ENCODE measurements at places on chromosomes 1 and 21.

DNA sequence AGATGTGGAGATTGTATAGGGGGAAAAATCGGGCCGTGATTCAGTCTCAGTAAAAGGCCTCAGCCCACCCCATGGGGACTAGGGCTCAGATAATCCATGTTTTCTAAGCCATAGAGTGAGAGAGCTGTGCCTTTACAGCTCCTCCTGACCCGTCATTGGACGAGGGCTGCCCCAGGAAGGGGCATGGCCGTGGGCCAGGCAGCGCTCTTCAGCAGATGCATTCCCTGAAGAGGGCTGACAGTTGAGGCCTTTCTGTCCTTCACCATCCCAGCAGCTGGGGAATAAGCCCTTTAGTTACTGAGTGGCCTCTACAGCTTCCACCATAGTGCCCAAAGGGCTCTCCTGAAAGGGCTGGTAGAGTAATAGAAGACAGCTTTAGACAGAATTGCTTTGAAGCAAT lies 57.2 kb downstream of the ST3GAL3 start:
- DNase-seq: no peak

- no peak for DNase-seq
Observed at GRCh38 chr1:223102797-223103533, 40.1 kb downstream of the TLR5 start.

DNA sequence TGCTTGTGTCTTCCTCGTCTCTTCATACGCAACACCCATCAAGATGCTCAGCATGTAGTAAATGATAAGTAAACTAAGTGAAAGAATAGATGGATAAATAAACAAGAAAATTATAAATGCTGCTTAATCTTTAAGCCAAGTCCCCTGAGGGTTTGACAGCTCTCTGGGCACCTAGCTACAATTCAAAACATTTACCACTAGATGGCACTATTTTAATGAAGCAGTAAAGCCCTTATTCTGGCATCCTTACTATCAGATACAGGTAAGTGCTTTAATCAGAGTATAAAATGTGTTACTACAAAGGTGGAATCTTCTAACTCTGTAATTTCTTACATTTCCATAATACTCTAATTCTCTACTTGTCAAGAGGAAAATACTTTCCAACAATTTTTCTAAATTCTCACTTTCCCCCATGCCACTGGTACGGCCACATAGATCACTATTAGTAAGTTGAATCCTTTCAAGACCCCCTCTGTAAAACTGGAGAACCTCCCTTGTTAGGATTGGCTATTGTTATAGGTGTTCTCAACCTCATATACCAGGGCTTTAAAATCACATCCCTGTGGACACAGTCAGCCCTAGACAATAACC lies 137.8 kb downstream of the BARHL2 start:
- DNase-seq: no peak

GRCh38 chr1:42966688-42967612 lies 8.3 kb upstream of the SLC2A1 start:
- DNase-seq: peak; percentile 41

DNA sequence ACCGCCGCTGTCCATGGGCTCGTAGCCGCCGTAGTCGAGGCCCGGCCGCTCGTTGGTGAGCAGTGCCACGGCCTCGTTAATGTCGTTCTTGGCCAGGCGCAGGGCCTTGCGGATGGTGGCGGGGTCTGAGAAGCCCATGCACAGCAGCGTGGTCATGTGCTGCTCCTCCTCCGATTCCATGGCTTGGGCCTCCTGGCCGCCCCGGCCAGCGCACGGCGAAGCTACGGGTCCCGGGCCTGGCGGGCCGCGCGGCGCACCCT lies 300 bp downstream of the USP24 start:
- DNase-seq: no peak

DNA sequence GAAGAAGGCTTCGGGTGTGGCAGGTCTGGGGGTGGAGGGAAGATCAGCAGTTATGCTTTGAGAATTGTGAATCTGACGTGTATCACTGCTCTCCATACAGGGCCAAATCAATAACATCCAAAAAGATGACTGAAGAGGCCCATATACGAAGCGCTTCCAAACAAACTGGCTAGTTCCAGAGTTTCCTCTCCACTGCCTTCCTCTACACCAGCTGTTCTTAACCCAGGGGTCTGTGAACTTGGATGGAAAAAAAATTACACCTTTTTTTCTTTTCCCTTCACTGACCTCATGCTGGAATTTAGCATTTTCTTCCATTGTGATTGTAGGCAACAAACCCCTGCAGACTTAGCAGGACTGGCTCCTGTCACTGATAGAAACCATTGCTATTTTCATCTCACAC lies 77.1 kb upstream of the NBL1 start:
- DNase-seq: no peak

GRCh38 chr21:19914028-19914427 lies 1084.2 kb upstream of the NCAM2 start:
- no peak for DNase-seq

- DNase-seq: no peak
Observed at GRCh38 chr21:14617040-14617393, 70.9 kb upstream of the SAMSN1 start.

DNA sequence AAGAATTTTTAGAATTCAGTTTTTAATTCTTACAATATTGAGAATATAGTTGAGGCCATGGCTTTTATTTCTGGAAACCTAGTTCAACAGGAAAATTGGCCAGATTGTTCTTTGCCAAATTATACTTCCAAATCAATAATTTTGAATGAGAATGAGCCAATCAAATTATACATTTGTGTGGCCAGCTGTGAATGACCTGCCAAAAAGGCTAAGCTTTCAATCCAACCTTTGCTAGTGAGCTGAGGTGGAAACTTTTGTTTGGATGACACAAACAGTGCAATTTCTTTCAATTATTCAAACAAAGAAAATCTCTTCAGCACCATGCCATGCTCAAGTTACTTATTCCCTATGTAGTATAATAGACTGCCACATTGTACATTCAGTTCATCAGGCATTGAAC lies 167.8 kb downstream of the PATJ start:
- DNase-seq: no peak

DNA sequence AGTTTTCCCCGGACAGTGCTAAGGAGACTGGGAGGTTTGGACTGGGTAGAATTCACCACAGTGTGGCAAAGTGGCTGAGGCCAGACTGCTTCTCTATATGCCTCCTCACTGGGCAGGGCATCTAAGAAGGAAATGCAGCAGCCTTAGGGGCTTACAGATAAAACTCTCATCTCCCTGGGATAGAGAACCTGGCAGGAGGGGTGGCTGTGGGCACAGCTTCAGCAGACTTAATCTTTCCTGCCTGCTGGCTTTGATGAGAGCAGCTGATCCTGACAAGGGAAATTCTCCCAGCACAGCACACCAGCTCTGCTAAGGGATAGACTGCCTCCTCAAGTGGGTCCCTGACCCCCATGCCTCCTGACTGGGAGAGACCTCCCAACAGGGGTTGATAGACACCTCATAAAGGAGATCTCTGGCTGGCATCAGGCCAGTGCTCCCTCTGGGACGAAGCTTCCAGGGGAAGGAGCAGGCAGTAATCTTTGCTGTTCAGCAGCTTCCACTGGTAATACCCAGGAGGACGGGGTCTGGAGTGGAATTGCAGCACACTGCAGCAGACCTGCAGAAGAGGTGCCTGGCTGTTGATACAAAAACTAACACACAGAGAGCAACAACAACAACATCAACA lies 25.2 kb downstream of the KIFAP3 start:
- DNase-seq: peak; percentile 48

GRCh38 chr1:114108751-114109255 lies 44.9 kb downstream of the SYT6 start:
- no peak for DNase-seq

DNA sequence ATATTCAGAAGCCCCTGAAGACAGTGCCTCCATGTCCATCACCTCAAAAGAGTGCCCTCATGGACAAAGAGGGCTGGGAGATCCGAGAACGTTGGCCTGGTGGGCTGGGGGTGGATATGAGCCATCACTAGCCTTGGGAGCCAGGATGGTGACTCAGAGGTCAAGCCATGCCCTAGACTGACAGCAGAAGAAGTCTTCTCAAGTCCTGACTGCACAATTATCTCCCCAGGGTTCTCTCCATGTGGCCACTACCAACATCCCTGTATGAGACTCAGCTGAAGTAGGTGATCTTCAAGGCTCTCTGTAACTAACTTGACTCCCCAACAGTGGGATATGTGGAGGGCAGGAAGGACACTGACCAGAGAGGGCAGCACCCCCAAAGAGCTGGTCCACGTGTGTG lies 7.1 kb upstream of the USF1 start:
- DNase-seq: no peak

DNA sequence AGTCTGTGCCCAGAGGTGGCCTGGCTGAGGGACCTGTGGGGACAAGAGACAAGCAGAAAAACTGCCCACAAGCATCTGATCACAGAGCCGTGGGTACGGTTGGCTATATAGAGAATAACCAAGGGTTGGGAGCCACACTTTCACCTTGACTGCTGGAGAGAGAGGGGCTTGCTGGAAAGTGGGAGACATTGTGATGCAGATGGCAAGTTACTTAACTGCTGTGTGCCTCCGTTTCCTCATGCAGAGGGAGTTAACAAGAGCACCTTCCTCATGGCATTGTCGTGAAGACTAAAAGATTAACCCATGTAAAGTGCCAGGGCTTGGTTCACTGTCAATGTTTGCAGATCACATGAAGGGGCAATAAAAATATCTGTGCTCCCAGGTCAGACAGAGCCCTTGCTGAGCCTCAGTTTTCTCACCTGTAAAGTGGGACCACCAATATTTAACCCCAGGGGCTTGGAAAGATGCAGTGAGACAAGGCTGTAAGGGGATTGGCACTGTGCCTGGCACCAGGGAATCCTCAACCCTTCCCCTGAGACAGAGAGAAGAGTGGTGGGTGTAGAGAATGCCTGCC lies 52.8 kb downstream of the SDC3 start:
- no peak for DNase-seq

- DNase-seq: no peak
Observed at GRCh38 chr1:153291514-153291913, 21.2 kb downstream of the PGLYRP3 start.

GRCh38 chr1:206898089-206898914 lies 1.1 kb downstream of the IL24 start:
- peak; percentile 56 for DNase-seq

DNA sequence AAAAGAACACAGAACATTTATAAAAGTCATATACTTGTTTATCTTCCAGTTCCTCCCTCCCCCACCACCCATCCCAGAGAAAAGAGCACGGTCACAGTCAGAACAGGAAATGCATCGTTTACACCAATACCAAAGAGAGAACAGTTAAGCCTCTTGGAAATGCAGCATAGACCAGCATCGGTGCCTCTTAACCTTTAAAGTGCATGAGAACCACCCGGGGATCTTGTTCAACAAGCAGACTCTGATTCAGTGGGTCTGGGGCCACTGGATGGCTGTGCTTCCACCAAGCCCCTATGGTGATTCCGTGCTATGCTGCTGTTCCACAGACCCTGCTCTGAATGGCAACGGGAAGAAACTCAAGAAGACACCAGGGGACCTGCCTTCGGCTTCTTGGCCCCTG lies 19.2 kb downstream of the FAM89A start:
- DNase-seq: no peak

DNA sequence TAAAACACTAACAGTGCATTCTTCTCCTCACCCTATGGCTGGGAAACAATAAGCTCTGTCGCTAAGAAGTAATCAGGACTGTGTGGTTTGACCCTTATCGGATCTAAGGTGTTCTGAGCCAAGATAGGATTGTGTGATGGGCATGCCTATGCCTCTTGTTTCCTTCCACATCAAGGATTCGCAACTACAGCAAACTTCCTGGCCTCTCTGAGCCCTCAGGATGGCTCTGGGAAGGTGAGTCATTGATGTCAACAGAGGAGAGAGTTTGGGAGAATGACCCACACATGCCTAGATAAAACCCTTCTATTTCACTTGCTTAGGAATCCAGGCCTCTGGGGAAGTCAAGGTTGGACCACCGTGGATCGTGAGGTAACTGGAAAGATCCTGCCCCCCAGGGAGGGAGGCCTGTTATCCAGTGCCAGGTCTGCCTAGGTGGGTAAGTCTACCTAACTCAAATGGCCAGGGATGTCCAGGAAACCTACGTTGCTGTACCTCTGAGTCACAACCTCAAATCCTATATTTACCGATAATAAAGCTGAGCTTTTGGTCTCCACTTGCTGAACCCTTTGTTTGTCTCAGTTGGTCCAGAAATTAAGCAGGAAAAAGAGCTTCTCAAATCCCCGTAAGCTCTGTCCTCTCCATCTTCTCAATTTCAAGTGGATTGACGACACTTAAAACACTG lies 27.4 kb downstream of the TIAM1 start:
- DNase-seq: no peak

- no peak for DNase-seq
Observed at GRCh38 chr1:223125766-223126165, 17.3 kb downstream of the TLR5 start.

- no peak for DNase-seq
Observed at GRCh38 chr1:165354739-165355138, 1.8 kb downstream of the LMX1A start.

DNA sequence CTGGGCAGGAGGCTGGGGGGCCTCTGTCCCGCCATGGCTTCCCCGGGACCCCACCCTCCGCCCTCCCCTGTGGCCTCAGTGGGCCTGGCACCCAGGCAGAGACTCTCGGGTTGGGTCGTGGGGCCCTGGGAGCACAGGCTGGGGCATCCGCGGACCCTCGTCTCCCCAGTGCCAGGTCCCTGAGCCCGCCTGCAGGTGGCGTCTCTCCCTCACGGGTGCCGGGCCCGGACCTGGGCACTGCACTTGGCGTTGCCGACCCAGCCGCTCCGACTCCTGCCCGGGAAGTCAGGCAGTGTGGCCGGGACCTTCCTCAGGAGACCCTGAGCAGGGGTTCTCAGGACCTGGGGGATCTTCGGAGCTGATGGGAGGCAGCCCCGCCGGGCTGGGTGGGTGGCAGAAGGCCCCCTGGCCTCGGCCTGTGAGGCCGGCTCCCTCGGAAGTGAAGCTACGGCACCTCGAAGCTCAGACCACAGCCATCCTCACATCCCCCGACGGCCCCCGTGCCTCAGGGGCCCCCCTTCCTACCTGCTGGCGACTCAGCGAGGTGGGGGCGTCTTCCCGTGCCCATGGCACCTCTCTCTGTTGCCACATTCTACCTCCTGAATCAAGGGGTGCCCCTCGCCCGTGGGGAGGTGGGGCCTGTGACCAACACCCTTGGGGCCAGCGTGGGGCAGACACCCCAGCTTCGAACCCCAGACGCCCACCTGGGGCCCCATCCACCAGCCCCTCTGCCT lies 6.4 kb upstream of the C1orf159 start:
- peak; percentile 96 for DNase-seq

DNA sequence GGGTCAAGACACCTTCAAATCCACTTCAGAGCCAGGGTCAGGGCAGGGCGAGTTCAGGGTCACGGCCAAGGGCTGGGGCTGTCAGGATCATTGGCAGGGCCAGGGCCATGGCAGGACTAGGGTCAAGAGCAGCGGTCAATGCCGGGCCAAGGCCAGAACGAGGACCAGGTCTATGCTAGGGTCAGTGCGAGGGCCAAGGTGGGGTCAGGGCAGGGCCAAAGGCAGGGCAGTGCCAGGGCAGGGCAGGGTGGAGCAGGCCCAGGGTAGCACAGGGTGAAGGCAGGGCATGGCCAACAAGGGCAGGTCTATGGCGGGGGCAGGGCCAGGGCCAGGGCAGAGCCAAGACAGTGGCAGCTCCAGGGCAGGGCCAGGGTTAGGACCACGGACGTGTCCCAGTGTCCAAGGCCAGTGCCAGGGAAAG lies 154.0 kb downstream of the LIPI start:
- peak; percentile 67 for DNase-seq

Data from spleen (tissue), 13 donors.